ENCODE measurements at places on chromosomes 6 and 20.

DNA sequence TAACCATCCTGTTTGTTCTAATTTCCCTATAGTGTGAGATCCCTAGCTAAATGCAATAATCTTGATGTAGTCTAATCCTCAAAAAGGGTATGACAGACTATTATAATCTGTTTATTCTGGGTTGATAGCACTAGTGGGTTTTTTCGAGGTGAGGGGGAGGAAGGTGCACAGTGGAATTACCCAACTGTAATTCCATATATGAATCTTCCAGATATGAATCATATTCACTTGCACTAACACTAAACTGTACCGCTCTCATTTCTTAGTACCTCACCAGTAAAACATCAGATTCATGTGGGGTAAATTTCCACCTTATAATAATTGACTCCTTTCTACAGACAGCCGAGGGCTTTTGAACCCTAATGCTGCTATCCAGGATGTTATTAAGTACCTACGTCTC is 16.5 kb downstream of the NCOA7 start:
- DNase-seq: no peak

DNA sequence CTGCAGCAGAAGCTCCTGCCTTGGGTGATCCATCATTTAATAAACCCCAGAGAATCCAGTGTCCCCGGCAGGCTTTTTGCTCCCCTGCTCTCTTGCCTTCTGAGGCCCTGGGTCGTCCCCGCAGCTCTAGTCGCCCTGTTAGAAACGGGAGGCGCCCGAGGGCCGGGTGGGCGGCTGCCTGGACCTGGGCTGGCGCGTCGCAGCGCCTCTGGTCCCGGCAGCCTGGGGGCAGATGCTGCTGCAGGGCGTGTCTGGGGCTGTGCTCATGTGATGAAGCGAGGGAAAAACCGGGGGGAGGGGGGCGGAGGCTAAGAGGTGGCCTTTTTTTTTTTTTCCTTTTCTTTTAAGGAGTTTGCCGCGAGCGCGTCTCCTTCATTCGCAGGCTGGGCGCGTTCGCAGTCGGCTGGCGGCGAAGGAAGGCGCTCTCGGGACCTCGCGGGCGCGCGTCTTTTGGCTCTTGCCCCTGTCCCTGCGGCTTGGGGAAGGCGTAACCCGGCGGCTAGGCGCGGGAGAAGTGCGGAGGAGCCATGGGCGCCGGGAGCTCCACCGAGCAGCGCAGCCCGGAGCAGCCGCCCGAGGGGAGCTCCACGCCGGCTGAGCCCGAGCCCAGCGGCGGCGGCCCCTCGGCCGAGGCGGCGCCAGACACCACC is 394 bp downstream of the AKAP12 start:
- DNase-seq: peak; percentile 61

- no peak for DNase-seq
Observed at GRCh38 chr6:111417181-111417585, 65.8 kb downstream of the REV3L start.

DNA sequence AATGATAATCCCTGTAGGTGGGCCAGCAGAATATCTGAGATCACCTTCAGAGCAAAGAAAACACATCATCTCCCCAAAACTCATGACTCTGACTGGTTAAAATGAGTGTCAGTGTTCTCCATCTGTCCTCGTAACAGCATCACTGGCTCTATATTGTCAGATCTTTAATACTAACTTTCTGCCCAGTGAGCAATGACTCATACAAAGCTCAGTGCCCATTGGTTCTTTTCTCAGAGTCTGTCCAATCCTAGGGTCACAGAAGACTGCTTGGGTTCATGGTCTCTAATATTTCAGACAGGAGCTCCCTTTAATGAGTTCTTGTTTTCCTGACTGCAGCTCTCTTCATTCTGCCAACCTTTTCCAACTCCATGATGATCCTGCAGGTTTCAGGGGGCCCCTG is 36.4 kb downstream of the HLA-DPB1 start:
- no peak for DNase-seq

DNA sequence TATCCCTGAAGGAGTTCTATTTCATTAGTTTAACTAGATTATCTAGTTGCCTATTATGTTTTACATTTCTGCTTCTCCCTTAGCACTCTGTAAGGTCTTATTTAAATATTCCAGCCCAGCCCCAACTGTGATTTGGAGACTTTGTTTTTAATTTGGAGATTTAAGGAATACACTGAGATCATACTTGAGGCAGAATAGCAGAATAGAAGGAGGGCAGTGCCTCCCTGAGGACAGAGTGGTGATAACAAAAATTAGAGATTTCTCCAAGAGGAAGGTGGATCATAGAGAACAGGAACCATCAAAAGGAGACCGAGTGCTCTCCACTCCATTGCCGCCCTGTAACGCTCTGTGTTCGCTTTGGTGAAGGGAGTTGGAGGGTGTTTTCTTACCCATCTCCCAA is 14.8 kb upstream of the CD164 start:
- no peak for DNase-seq

GRCh38 chr6:111674413-111674812 is 68.7 kb upstream of the TRAF3IP2 start:
- no peak for DNase-seq

GRCh38 chr6:145815309-145816274 is 997 bp upstream of the FBXO30 start:
- DNase-seq: no peak

DNA sequence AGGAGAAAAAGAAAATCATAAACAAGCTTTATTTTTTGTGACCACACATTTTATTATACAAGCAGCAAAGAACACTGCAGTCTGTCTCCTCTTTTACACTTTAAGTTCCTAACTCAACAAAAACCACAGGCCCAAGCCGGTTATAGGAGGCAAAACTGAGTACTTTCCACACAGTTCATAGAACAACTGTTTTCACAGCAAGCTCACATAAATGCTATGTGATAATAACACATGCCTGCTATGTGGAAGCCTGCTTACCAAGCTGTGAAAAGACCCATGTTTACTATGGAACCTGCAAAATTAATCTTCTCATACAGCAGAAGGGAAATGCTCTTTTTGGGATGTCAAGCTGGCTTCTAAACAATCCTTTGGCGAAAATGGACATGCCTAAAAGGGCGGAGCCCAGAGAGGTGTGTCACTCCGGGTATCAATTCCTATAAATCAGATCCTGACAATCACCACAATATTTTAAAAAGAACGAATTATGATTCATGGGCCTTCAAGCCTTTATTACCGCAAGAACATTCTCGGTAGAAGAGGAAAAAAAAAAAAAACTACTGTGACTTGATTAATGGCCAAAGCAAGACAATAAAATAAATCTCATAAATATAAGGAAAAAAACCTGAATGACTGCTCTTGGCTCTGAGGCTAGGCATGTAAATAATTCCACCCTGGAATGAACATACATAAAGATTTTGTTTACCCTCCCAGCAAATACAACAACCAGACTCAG is 2.6 kb downstream of the TRERF1 start:
- DNase-seq: no peak

- no peak for DNase-seq
Observed at GRCh38 chr20:44997171-44997570, 30.9 kb downstream of the STK4 start.

DNA sequence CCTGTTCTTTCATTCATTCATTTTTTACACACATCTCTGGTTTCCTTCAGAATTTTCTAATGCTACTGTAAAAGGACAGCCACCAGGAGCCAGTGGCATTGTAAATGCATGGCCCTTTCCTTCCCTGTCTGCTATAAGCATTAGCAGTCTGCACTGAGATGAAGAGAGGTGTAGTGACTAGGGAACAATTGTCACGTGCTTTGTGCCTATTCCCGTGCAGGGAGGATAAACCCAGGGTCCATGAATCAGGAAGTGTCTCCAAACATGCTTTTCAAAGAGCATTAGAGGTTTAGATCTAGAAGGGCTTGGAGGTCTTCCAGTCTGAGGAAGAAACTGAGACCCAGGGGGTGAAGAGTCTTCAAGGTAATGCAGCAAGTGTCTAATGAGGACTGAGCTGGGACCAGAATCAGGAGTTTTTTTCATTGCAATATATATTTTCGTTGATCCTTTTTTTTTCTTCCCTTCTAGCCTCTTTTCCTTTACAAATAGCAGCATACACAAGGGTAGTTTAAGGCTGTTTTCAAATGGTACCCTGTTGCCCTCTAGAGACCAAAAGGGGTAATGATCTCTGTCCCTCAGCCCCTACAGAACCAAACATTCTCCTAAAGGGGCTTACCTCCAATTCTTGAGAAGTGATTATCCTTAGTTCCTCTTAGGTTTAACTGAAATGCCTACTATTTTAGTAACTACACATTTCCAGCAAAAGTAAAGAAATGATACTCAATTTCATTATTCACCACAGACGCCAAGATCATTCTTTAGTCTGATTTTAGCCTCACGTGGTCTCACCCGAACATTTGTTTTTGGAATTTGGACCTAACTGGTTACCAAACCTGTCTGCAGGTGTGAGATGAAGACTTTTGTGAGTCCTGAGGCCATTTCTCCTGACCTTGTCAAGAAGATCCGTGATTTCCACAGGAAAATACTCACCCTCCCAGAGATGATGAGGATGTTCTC is 6.6 kb downstream of the TRIM15 start:
- no peak for DNase-seq

DNA sequence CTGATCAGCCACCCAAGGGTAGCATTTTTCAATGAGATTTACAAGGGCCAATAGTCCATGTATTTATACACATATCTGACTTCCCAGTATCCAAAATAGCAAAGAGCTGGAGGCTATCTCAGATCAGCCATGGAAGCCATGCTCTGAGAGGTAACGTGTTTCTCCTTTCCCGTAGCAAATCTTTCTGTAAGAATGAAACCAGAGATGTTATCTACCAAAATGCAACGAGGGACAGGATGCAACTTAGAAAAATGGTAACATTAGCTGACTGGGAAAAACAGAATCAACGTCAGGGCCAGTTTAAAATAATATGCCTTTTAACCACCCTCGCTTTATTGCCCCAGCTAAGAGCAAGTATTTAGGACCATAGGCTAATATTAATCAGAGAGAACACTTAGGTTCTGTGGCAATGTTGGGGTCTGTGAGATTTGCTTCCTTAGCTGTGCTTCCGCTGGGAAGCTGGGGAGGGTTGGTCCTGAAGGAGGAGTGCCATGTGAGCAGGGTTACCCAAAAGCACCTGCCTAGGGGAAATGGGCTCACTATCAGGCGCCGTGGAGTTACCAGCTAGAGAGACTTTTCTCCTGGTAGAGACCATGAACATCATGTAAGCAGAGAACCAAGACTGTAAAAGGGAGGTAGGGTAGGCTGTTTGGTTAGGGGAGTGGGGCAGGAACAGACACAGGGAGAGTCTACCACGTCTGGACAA is 1.2 kb downstream of the ZNF831 start:
- no peak for DNase-seq

GRCh38 chr20:63530788-63531160 is 6.4 kb downstream of the PTK6 start:
- DNase-seq: no peak

- DNase-seq: no peak
Observed at GRCh38 chr6:112338166-112338709, 8.9 kb upstream of the RFPL4B start.

DNA sequence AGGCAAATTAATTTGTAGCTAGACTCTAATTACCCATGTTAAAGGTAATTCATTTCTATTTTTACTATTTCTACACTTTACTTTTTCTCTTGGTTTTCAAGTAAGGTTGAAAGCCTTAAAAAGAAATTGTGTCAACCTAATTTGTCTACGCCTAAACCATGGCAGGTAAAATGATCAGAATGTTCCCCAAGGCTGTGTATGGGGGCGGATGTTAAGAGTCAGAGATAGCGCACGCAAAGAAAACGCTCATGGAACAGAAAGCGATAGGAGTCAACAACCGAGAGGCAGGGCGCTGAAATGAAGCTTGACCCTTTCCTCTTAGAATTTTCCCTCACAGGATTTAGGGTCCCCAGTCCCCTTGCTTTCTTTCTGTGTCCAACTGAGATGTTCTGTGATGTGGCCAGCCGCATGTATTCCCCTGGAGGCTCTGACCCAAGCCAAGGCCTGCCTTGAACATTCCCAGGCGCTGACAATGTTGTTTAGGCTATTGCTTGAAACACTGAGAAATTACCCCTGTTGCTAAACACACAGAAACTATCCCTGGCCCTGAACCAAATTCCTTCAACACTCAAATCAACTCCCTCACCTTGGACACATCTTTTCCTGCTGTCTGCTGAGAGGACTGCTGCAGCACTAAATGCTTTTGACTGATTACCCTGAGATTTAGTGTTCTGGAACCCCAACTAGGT is 10.9 kb downstream of the PSMB1 start:
- DNase-seq: no peak

GRCh38 chr6:152379423-152379822 is 257.7 kb downstream of the SYNE1 start:
- DNase-seq: no peak

DNA sequence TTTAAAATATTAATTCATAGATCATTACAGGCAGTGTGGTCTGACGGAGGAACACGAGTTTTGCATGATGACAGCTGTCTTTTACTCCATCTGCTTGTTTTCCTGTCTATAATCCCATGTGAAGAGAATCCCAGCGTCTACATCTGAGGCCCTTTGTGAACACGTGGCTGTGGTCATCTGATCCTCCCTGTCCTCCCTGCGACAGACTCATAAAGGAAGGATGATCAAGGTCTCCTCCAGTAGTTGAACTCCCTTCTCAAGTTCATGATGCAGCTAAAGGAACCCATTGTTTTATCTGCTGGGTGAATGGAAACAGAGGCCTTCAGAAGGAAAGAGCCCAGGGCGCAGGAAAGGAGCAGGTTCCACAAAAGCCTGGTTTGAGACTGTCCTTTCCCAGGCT is 435.8 kb upstream of the JARID2 start:
- DNase-seq: no peak

DNA sequence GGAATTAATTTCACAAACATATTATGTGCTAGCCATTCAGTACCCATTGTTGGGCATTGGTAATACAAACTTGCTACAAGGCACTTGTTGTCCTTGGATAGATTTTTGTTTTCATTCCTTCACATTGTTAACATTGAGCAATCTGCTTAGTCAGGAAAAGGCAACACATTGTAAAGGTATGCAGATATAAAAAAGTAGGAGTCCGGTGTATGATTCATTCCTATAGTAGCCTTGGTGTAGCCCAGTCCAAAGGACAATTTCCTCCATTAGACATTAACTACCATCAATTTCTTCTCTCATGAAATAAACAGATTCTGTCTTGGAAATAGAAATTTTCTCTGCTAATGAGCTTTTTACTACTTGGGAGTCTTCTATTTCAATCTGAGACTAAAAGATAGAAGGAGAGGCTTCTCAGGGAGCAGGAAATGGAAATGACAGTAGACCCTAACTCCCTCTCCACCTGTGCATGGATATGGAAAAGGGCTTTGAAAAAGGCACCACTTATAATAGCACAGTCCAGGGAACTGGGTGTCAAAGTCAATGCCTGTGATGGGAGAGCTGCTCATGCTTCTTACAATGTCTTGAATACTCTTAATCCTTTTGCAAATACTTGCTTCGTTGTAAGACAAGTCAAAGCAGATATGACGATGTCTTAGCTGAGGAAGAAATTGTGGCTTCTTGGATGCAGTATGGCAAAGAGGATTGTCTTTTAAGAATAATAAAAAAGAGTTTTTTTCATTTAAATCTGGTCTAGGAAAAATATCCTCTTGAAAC is 369.4 kb upstream of the CITED2 start:
- no peak for DNase-seq

Measured in stimulated activated CD4-positive, alpha-beta T cell treated with anti-CD3 and anti-CD28 coated beads, TNF-alpha, amount 100 ng/mL, for 24 hours (primary cell).